ENCODE measurements at places on chromosomes 2 and 18.
A peak's percentile ranks its signal among the peaks of the same experiment; 100 is the strongest.

GRCh38 chr2:217327953-217328621 lies 468.2 kb upstream of the TNP1 start:
- DNase-seq = peak; percentile 40

DNA sequence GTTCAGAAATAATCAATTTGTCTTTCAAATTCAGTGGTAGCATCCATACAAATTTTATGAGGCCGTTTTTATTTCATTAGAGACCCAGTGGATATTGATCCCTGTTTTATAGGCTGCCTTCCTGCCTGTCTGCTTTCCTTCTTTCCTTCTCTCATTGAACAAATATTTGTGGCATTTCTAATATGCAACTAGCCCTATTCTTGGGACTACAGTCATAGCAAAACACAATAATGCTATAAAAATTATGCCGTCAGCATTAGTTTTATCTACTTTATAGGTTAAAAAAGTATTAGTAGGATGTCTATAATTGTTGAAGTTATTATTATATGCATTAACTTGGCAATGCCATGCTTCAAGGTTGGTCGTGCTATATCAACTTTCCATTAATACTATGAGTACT lies 2037.8 kb upstream of the LRRTM1 start:
- peak; percentile 2 for DNase-seq

DNA sequence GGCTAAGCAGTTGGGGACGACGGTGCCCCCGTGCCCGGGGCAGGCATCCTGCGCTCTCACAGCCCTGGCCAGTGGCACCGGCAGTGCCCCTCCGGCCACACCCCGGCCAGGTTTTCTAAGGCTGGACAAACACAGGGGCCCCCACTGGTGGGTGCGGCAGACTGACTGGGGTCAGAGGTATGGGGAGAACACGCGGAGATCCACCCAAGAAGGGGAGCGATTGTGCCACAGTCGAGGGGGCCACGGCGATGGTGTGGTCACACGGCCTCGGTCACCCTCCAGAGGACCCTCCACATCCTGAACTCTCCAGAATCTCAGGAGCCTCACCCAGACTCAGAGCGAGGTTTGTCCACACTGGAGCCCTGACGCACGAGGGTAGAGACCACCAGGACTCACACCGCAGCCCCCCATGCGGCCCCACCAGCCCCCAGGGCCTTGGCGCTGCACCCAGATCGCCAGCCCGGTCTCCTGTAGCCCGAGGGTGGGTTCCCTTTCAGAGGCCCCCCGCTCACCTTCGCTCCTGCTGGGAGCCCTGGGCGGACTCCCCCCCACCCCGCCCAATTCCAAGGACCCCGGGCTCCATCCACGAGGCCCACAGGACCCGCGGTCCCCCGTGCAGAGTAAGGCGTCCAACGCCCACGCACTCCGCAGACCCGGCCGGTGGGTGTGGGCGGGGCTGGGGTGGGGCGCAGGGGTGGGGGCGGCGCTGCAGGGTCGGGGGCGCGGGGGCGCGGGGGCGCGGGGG lies 15.2 kb downstream of the PDCD1 start:
- DNase-seq = no peak

DNA sequence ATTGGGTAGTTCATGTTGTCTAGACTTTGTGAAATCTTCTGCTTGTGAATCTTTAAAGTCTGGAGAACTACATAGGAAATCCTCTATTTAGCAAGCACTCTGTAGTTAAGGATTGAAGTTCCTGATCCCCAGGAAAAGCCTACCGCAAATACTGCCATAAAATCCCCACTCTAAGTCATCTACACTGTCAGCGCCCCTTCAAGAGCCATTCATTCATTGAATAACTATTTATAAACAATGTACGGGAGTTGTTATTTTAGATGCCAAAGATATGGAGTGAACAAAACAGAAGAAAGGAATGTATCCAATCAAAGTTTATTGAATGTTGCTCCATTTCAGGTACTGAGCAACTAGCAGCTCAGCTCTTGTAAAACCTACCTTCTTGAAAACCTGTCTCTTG lies 36.5 kb upstream of the SLC39A10 start:
- DNase-seq = peak; percentile 41

- DNase-seq = no peak
These were observed 14.8 kb upstream of the TRAPPC8 start for GRCh38 chr18:31957728-31958127.

Data from fibroblast of skin of abdomen (primary cell).